AG04449 (cell line): ENCODE measurements at places on chromosomes 12 and 14.

DNA sequence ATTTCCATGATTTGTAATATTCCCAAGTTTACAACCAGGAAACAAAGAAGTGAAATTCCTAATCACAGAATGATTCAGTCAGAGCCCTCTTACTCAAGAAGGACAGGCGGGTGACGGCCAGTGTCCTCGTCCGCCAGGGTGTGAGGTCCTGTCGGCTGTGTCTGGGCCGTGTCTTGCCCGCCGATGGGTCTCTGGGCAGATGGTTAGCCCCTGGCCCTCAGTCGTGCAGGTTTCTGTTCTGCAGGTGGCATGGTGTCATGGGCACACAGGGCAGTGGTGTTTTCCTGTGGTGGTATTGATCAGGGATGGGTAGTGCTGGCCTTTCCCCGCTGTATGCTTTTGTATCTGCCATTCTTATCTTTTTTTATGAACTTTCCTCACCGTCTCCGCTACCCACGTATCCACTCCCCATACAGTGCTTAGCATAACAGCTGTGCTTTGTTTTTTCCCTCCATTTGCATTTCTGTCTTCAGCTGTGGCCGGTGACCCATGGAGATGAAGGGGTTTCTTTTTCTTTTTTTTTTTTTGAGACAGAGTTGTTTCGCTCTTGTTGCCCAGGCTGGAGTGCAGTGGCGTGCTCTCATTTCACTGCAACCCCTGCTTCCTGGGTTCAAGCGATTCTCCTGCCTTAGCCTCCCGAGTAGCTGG, 100.7 kb downstream of the TSPAN9 start:
- DNase-seq, result no peak

DNA sequence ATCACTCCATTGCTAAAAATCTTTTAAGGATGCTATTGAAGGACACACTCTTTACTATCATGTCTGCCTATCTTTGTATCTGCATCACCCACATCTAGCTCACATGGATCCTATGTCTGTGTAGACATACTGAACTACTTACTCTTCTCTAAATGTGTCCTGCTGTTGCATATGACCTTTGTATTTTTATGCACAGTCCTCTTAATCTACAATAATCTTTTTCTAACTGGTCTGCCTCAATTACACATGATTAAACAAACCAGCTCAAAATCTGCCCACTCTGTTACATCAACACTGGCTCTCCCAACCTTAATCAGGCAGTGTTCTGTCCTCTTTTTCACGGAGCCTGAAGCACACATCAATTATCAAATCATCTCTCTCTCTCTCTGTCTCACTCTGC, 316.3 kb upstream of the MGAT4C start:
- DNase-seq, result no peak

DNA sequence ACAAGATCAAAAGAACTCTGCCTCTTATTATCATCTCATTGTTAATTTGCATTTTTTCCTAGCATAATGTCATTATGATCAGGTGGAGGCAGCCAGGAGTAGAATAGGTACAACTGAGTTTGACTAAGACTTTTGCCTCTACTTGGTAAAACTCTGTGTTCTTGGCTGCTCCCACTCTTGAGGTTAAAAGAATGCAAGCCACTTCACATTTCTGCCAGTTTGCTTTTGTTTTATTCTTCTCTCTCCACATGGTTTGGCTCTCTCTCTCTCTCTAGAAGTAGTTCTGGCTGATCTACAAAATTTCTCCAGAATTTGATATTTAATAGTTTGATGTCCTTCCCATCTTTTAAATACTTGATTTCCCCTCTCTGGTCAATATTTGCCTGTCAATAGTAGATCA, 170.7 kb upstream of the E2F7 start:
- DNase-seq, result no peak

- DNase-seq, result no peak
Observed at GRCh38 chr12:126389220-126389841, 1324.1 kb downstream of the AACS start.

DNA sequence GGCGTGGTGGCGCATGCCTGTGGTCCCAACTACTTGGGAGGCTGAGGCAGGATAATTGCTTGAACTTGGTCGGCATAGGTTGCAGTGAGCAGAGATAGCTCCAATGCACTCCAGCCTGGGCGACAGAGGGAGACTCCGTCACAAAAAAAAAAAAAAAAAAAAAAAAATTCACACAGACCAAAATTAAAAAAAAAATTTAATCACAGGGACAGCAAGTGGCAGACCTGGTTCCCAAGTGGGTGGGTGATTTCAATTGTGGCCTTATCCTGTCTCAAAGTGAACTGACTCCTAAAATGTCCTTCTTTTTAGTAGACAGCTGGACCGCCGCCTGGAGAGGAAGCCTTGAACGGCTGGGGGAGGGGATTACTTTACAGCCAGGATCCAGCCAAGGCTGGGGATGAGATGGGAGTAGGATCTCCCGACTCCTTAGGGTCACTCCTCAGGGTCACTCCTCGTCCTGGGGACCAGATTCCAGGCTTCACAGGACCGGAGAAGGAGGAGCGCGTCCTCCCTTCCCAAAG, 1.5 kb upstream of the KCNH3 start:
- no peak for DNase-seq
